ENCODE measurements at places on chromosomes 11 and 22. TPM values are rescaled to one million over a fixed set of nuclear protein-coding genes. Genes with fewer than 3 reads are reported as not detected.

The ARHGAP8 gene
- 0.76 TPM for total RNA-seq

The TECTA gene
- total RNA-seq = 0.64 TPM

DNA sequence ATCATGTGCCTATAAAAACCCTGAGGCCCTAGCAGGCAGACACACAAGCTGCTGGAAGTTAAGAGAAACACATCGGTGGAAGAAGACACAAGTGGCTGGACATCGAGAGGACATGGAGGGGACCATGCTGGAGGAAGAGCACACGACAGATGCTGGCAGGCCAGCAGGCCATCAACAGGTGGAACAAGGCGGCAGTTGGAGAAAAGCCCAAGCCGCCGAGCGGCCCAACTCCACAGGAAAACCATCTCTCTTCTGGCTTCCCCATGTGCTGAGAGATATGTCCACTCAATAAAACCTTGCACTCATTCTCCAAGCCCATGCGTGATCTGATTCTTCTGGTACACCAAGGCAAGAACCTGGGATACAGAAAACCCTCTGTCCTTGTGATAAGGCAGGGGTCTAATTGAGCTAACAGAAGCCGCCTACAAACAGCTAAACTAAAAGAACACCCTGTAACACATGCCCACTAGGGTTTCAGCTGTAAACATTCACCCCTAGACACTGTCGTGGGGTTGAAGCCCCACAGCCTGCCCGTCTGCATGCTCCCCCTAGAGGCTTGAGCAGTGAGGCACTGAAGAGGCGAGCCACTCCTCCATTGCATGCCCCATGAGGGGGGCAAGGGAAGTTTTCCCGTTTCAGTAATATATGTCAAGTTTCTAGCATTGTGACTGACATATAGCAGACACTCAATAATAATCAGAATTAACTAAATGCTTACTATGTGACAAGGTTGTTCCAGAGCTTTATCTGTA, 39.0 kb upstream of the MMP20 start:
- no peak for DNase-seq

The RELT gene
- total RNA-seq = 18.5 TPM

DNA sequence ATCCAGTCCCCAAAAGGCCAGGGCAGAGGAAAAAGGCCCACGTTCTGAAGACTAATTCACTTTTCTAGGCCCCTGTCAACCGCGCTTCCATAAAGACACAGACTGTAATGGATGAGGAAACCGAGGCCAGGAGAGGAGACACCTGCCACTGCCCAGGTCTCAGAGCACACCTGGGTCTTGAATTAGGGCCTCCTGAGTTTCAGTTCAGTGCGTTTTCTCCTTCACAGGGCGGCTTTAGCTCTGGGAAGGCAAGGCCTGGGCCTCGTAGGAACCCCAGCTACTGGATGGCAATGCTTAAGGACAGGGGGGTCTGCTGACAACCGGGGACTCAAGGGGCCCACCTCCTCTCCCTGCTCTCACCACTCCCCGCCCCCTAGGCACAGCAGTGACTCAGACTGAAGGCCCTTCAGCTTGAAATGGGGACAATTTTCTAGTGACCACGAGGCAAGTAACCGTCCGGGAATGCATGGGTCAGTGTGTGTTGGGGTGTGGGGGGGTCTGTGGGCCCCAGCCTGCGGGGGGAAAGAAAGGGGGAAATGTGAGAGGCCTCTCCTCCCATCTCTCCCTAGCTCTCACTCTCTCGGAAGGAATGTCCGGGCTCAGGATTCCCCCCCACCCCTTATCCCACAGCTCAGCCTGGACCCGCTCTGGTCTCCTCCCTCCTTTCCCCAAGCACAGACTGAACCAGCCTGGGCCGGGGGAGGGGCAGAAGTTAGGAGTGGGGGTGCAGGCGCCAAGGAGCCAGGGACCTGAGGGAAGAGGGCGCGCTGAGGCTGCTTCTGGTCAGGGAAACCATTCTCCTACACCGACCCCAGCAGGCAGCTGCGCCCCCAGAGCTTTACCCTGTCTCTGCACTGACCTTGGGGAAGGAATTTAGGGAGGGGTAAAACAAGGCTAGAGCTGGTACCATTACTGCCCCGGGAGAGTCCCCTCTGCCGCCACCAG, 17.2 kb downstream of the CREB3L1 start:
- DNase-seq = no peak
